ENCODE measurements at places on chromosomes 1 and 21. TPM values are rescaled to one million over a fixed set of nuclear protein-coding genes. Genes with fewer than 3 reads are reported as not detected.
A peak's percentile ranks its signal among the peaks of the same experiment; 100 is the strongest.

The KRTAP10-4 gene
- total RNA-seq, result not detected

DNA sequence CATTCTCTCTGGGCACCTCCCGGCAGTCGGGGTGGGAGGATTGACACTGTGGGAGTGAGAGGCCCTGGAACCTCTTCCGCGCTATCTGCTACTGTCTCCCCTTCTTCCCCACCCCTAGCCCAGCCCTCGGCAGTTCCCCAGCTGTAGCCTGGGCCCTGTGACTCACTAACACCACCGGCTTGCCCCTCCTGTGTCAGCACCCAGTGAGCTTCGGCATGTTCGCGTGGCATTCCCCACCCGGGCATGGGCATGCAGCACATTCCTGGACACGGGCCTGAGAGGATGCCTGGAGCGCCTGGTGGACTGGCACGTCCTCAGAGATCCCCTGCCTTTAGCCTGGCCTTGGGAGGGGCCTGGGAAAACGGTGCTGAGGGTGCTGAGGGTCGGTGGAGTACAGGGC lies 1.3 kb downstream of the CDK18 start:
- DNase-seq, result peak; percentile 89

The CD1B gene
- not detected for total RNA-seq

GRCh38 chr1:15322648-15323350 lies 75.8 kb downstream of the FHAD1 start:
- DNase-seq, result peak; percentile 56

DNA sequence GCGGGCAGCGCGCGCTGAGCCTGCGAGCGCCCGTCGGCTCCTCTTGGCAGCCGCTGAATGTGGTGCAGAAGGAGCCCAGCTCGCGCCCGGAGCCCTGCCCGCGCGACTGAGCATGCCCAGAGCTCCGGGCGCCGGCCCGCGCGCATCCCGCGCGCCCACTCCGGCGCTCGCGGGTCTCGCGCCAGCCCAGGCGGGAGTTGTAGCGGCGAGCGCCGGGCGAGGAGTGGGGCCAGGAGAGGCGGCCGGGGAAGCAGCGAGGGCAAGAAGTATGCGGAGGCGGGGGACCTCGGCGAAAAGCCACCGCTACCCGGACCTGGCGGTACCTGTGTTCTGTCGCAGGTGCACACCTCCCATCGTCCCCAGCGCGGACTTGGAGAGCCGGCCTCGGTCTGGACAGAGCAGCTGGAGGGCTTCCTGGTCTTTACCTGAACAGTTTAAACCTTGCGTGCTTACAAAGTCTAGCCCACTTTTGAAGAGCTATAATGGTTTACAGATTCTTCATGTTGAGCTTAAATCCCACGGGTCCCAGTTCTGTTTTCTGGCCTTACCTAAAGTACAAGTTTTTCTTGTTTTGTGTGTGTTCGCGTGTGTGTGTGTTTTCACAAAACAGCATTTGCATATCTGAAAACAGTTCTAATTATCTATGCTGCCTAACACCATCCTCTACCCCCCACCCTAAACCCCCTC lies at the start of gene DDAH1:
Gene DDAH1 (minus strand): TSS at position 61 of the 687 bp plus-strand sequence. CDS start 114 bp downstream, outside the sequence.
- peak; percentile 74 for DNase-seq

DNA sequence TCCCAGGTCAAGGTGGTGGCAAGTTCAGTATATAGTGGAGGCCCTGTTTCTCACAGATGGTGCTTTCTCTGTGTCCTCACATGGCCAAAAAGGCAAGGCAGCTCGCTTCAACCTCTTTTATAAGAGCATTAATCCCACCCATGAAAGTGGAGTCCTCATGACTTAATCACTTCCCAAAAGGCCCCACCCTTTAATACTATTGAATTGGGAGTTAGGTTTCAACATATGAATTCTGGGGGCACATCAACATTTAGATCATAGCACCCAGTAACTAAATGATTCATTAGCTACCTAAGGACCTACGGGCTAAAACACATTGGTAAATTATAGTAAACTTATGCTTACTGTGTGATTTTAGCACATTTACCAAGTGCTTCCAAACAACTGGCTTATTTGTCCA lies 317.9 kb downstream of the LTN1 start:
- DNase-seq, result no peak

DNA sequence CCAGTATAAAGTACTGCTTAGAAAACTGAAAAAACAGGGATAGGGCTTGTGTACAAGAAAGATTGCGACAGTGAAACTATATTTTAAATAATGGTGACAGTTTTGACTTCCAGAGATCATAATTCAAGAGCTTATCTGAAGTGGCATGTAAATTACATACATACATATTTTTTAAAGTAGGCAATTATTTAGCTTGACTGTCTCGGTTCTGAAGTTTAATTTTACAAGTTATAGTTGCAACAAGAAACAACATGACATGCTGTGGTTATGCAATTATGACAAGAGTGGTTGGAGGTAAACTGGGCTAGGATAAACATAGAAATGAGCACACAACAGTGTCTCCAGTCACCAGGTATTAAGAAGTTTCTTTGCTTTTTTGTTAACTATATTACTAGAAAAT lies 4.1 kb downstream of the C1orf21 start:
- DNase-seq, result no peak

- DNase-seq, result no peak
Measured at GRCh38 chr1:18166929-18167328, 59.3 kb downstream of the IGSF21 start.

- no peak for DNase-seq
Measured at GRCh38 chr1:61097317-61097716, 15.0 kb downstream of the NFIA start.

The PRXL2B gene
- total RNA-seq, result 11.2 TPM

The TMPRSS2 gene
- not detected for total RNA-seq

DNA sequence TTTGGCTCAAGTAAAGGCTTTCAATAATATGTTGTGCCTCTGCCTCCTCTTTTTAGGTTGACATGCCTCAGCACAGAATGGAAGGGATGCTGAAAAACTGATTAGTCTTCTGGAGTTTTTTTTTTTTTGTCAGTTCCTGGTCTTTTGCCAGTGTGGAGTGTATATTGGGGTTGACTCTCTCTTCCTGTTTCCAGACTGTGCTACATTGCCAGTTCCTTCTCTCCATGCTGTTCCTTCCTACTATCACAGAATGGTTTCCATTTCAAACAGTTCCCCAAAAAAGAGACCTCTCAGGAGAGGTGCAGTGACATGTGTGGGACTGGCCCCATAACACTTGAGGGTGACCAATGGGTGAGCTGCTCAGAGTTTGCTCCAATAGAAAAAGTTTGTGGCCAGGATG lies 101.7 kb upstream of the ETV3 start:
- DNase-seq, result no peak

- no peak for DNase-seq
Measured at GRCh38 chr1:63005812-63006211, 221.9 kb downstream of the ATG4C start.

The LORICRIN gene
- total RNA-seq, result not detected

The MNDA gene
- 4.9 TPM for total RNA-seq

- no peak for DNase-seq
Measured at GRCh38 chr1:116340506-116341231, 32.4 kb upstream of the ATP1A1 start.

DNA sequence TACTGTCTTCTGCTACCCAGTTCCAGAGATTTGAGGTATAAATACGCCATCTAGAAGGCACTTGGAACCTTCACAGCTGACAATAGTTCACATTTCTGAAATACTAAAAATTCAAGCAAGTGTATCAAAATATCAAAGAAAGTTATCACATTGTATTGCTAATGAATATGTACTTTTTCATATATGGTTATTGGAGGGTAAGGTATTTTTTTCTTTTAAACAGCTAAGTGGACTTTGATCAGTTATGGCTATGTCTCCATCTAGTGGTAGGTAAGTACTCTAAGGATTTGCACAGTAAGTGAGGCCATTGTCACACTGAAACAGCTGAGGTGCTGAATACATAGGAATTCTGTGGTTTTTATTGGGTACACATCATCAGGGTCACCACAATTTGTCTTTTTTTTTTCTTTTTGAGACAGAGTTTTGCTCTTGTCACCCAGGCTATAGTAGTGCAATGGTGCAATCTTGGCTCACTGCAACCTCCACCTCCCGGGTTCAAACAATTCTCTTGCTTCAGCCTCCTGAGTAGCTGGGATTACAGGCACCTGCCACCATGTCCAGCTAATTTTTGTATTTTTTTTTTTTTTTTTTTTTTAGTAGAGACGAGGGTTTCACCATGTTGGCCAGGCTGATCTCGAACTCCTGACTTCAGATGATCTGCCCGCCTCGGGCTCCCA lies 49.1 kb upstream of the CR2 start:
- DNase-seq, result no peak

The WLS gene
- 75.0 TPM for total RNA-seq

- DNase-seq, result peak; percentile 80
Measured at GRCh38 chr1:201648066-201648906, 109.4 kb downstream of the NAV1 start.

The KRTAP26-1 gene
- total RNA-seq, result not detected

- DNase-seq, result peak; percentile 72
Measured at GRCh38 chr1:21313886-21314721, 23.8 kb upstream of the ECE1 start.

GRCh38 chr1:54936791-54937190 lies 43.6 kb upstream of the TMEM61 start:
- DNase-seq, result no peak

DNA sequence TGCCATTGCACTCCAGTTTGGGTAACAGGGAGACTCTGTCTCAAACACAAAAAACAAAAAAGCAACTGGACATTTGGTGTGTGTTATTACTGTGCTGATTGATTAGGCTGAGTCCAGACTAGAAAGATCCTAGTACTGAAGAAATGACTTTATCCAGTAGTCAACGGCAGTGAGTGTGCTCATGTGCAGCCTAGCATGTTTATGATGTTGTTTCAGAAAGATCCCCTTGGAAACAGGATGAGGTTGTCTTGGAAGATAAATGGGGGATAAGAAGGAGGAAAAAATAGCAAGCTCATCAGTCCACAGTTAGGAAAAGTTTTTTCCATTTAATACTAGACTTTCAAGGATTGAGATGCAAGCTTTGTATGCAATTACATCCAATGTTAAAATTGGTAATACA lies 14.3 kb downstream of the RUSC1 start:
- DNase-seq, result no peak

The APP gene
- total RNA-seq, result 356 TPM

DNA sequence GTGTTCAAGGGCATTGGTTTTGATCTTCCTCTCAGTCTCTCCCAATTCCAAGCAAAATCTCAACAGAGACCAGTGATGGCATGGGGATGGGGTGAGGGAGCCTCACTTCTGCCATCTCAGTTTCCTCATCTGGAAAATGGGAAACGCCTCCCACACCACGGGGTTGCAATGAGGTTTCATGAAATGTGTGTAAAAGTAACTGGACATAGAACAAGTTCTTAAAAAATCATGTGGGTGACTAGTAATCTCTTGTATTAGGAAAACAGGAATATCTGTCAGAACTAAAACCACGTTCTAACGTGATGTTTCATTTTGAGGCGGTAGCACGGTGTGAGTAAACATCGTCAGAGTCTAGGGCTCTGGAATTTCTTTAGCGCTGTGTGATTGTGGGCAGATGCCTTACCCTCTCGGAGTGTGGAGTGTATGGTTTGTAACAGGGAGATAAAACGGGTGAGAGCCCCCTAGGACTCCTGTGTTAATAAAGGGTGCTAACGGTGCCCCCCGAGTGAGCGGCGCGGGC lies 55.5 kb upstream of the DNAJC6 start:
- no peak for DNase-seq

The ST6GALNAC5 gene
- 0.62 TPM for total RNA-seq

DNA sequence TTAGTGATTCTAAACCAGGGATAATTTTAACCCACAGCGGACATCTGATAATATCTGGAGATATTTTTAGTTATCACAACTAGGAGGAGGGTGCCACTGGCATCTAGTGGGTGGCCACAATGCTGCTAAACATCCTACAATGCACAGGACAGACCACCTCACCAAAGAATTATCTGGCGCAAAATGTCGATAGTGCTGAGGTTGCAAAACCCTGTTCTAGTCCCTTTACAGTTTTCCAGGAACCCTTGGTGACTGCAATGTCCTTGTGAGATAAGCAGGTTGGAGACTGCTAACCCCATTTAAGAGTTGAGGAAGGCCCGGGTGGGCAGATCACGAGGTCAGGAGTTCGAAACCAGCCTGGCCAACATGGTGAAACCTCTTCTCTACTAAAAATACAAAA lies 163.1 kb upstream of the BEND5 start:
- DNase-seq, result no peak

- no peak for DNase-seq
Measured at GRCh38 chr1:37274938-37275631, 199.3 kb upstream of the ZC3H12A start.

DNA sequence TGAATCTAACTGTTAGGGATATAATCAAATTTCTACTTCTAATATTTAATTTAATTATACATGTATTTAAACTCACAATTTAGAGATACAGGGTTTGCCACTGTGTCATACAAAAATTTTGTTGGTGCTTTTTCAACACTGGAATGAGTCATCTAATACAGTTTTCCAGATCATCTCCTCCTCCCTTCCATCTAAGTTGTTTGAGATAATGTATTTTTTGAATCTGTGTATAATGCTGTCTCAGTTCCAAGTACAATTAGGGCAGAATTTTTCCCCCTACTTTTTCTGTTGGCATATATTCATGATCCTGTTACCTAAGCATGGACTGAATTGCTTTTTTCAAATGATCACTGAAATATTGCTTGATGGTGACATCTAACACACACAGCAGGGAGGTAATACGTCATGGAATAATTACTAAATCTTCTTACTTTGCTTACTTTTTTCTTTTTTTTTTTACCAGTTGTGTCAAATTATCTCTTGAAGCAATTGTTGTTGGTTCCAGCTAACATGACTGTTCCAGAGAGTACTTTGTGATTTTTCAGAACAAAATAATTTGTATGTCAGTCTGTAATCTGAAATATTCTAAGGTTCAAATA lies 146.0 kb downstream of the MAGI3 start:
- DNase-seq, result no peak
